NCI-H187 (cell line): ENCODE measurements at places on chromosomes 12 and 14.

DNA sequence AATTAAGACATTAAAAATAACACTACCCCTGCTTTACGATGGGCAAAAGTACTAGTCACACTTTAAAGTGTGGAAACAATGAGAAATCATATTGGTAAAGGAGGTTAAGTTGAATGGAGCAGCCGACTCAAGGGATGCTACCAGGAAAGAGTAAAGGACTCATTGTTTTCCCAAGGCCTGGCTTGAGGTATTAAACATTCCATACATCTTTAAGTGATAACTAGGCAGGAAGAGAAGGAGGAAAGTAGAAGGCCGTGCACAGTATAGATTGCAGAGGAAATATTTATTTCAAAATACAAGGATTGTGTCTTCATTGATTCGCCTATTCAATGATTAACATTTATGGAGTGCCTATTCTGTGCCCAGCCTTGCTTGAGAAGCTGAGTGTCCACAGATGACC is 20.6 kb upstream of the YARS2 start:
- no peak for DNase-seq

DNA sequence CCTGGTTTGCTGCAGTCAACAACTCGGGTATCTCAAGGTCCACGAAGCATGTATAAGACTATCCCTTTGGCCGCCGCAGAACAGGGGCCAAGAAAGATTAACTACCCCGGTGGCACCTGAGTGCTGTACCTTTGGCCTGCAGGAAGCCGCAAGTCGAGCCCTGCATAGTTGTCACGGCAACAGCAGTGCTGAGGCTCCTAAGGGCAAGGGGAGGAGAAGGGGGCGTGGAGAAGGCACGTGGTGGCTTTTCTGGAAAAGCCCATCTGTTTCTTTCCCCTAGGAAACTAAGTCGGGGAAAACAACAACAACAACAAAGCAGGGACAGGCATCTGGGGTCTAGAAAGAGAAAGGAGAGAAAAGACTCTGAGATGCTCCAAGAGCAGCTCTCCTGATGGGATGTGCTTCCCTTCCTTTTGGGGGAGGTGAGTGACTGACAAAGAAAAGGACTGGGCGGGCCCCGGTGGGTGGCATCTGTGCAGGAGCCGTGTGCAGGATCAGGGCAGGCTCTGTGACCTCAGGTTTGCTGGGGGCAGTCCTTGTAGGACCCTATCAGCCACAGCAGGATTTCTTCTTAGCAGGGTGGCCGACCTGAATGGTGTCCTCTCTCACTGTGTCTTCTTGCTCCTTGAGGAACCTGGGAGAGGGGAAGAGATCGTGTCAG is 123.9 kb downstream of the PRMT8 start:
- DNase-seq: no peak

GRCh38 chr12:104462931-104463339 is 6.2 kb downstream of the CHST11 start:
- no peak for DNase-seq

GRCh38 chr12:102427543-102427941 is 52.8 kb downstream of the IGF1 start:
- DNase-seq: no peak

- DNase-seq: no peak
Observed at GRCh38 chr12:31818623-31819268, 89.9 kb upstream of the AMN1 start.

DNA sequence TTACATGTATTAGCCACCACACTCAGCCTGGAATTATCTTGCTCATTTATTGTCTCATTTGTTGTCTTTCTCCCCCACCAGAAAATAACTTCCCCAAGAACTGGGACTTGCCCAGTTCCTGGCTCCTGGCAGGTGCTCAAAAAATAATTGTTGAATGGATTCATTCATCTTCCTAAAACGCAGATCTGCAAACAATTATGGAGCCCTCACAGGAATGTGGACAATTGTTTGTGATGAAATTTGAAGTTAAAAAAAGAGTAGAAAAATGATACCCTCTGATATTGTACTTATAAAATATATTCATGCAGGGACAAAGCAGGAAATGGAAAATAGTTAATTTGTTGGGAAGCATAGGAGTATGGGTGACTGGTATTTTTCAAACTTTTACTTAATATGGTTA is 60.7 kb upstream of the MAP1LC3B2 start:
- no peak for DNase-seq

DNA sequence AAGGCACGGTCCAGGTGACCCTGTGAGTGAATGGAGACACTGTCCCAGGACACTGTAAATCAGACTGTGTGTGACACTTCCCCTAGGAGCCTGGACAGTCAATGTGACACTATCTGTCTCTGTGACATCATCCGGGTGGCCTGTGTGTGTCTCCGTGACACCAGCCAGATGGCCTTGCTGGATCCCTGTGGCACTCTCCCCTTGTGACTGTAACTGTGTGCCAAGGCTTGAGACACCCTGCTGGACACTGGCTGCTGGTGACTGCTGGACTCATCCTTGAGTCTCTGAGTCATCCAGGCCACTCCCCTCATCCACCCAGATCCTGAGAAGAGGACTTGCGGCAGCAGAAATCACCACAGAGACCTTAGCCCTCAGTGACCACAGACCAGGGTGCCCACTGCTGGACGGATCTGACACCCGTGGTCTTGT is 51.6 kb downstream of the MVK start:
- DNase-seq: no peak

DNA sequence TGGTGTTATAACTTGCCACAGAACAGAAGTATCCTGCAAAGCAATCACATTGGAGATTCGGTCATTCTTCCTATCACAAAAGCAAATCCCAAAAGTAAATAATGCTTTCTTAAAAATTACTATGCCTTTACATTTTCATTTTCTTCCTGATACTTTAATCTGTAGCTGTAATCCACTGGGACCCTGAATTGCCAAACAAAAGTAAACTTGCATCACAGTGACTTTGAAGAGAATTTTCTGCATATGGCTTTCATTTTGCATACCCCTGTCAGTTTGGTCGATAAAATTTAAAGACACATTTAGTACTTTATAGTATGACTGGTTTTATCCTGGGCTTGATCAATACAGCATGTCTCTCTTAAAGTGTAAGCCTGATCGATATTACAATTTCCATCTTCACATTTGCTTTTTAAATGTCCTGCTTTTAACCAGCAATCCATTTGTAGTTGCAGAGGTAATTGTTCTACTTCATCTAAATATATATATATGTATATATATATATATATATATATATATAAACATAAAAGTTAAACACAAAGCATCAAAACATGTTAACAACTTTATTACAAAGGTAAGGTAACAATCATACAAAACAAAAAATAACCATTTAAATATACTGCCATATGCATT is 53.7 kb upstream of the PLEKHA5 start:
- no peak for DNase-seq
